Forelimb muscle (tissue), 1 donor: ENCODE measurements at places on chromosomes 2 and 18. TPM values are rescaled to one million over a fixed set of nuclear protein-coding genes. Genes with fewer than 3 reads are reported as not detected.

- no peak for DNase-seq
Observed at GRCh38 chr2:113857464-113857863, 32.4 kb upstream of the ACTR3 start.

GRCh38 chr2:214899751-214900150 lies 90.3 kb upstream of the BARD1 start:
- no peak for DNase-seq

DNA sequence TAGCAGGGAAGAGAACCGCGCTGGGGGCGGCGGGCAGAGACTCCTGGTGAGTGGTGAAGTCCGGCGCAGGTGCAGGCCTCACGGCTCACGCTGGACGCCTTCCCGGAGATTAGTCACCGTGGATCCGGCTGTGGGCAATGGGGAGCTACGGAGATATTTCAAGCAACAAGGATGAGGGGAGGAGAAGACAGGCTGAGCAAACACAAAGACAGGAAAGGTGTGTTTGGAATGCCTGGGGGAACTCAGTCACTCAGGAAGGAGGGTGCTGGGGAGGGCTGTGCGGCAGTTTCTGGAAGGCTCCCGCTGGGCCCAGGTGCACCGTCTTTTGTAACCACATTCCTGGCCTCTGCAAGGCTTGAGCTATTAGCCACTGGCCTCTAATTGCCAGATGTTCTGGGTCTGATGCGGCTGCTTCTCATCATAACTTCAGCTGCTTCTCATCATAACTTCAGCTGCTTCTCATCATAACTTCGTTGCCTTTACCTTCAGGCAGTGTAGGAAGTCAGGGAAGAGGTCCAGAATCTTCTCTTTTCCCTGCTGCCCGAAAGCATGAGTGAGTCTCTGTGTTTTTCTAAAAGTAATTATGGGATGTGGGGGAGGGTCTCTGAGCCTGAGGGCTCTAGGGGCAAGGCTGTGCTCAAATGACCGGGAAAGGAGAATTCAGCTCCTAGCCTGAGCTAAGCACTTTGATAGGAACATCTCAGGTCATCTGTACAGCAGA lies 118.9 kb downstream of the PXDN start:
- no peak for DNase-seq

ASPRV1 gene
- polyA plus RNA-seq, result 2.9 TPM

SRD5A2 gene
- 0.04 TPM for polyA plus RNA-seq
